ENCODE measurements at places on chromosomes 5 and 9.

DNA sequence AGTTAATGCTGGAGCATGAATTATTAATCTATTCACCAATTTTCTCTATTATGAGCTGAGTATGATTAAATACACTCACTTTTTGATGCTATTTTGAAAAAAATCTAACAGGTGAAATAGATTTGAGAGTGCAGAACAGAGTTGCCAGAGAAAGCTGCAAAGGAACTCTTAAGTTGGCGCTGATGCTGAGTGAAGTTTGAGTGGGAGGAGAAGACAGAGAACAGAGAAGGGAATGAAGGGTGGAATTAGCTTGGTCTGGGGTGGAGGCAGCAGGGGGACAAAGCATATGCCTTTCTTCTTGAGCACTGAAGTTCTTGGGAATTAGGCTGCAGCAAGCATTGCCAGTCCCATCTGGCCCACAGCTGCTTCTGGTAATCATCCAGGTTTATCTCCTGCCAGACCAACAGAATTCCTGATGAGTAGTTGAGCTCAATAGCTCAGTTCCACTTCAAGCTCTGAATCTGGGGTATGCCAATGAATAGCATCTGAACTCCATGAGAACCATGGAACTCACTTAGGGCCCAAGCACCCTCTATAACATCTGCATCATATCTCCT lies 290.1 kb downstream of the HINT1 start:
- DNase-seq: no peak

DNA sequence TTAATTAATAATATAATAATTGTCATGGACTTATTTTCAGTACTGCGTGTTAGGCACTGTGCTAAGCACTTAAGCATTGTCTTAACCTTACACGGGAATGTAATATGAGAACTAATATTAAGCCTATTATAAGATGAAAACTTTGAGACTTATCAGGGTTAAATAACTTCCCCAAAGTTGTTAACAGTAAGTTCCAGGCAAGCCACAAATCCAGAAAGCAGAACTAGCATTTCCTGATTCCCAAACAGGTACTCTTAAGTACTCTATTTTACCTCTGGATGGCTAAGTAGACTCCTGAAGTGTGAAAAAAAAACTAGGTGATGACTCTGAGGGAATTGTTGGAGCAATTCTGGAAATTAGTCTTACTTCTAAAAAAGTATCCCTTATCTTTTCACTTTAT lies 23.8 kb downstream of the GABRG2 start:
- DNase-seq: no peak

DNA sequence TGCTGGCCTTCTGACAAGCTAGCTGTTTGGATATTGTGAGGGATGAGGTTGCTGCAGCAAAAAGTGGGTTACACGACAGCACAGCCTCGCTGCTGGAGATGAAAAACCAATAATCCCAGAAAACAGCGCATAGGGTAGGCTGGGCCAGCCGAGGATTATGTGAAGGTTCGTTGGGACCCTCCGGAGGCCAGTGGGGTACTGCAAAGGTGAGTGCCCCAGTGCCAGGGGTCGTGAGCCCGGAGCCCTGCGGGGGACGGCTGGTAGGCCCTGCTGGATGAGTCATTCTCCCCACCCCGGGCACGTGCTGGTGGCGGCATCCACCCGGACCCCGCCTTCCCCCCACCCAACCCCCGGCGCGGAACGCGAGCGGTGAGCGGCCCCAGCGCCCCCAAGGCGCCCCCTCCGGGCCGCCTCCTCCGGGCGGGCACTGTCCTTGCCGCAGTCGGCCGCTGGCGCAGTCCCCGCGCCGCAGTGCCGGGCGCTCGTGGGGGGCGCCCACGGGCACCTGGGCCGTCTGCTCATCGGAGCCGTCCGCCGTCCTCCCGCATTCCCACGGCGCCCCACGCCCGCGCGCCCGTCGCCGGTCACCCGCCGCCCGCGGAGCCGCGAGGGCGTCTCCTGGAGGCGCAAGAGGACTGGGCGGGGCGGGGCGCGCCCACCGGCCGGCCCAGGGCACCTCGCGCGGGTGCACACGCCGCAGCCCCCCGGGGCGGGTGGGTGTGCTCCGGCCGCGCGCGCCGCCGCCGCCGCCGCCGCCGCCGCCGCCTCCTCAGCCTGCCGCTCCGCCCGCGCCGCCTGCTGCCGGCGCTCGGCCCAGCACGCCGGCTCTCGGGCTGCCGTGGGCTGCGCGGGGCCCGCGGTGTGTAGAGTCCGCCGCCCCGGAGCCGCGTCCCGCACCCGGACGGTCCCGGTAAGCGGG lies at the start of gene PHF24:
TSS of gene PHF24 (plus strand) at position 794 of the 919 bp plus-strand sequence. CDS start 13,014 bp downstream, outside the sequence.
- no peak for DNase-seq

DNA sequence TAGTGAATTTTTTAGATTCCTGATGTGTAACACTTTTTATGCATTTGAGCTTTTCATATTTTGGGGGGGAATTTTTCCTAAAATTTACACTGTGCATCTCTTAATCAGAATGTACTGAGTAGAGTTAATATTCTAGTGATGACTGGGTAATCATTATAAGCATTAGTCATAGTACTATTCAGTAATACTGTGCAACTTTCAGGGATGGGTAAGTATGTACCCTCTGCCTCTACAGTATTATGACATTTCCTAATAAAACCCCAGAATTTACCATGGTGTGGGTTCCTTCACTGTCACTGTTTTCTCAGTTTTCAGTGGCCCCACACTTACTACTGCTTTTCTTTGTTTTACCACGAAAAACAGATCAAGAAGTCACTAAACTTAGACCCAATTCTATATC lies 2.8 kb upstream of the CMYA5 start:
- DNase-seq: no peak

GRCh38 chr5:180618829-180619562 lies 27.7 kb upstream of the SCGB3A1 start:
- DNase-seq: peak; percentile 19

DNA sequence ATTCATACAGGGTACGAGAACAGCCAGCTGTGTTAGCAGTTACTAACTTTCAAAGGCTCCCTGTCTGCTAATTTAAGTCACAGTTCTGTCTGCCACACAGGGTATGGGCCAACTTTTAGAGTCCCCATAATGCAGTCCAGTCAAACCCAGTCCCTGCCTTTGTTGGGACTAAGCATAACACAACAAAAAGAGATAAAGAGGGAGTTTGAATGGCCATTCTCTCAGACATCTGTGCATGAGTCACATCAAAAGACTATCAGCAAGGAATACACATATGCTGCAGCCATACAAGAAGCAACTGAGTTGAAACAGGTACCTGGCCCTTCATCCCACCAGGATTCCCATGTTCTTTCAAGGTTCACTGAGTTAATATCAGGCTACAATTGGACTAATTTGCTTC lies 744.5 kb upstream of the C9orf72 start:
- no peak for DNase-seq

GRCh38 chr5:124474528-124475215 lies 271.8 kb downstream of the ZNF608 start:
- no peak for DNase-seq

- DNase-seq: no peak
These were observed 26.2 kb downstream of the NIPAL4 start for GRCh38 chr5:157486221-157486681.

DNA sequence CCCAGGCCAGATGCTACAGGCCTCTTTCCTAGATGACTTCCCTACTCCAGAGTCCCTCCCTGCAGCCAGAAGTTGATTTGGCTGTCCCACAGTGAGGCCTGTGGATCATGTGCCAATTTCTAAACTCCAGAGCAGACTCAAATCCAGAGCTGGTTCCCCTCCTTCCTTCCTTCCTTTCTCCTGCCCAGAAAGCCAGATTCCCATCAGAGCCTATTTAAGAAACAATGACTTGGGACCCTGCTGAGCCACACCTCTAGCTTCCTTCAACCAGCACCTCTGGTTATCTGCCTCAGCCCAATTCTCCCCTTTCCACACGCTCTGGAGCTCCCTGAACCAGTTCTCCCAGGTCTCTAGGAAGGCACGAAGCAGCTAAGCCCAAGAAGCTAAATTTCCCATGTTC lies 7.2 kb downstream of the FAM219A start:
- no peak for DNase-seq

GRCh38 chr9:76400534-76401096 lies 6.4 kb upstream of the RFK start:
- DNase-seq: no peak

- DNase-seq: no peak
These were observed 652.0 kb downstream of the MTRR start for GRCh38 chr5:8520917-8521316.

DNA sequence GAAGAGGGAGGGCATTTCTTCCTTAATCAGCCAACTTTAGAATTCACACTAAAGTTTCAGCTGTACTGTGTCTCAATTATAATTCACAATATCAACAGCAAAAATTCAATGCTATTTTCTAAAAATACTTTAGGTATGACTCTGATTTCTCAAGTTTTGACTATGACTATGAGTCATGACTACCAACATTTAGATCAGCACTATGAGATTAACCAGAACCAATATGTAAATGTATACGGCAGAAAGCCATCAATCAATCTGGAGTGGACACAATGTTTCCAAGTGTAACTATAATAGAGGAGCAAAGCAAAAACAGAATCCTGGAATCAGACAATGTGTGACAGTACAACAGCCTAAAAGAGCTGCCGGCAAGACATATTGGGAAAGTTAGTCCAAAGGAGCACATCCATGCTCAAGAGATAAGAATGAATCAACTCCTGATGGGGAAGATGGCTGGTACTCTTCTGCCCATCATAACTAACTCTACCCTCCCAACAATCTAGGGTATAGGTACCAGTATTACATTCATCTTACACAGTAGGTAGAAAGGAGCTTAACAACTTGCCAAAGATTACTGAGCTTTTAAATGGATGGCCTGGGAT lies 294.4 kb downstream of the SEMA5A start:
- no peak for DNase-seq

DNA sequence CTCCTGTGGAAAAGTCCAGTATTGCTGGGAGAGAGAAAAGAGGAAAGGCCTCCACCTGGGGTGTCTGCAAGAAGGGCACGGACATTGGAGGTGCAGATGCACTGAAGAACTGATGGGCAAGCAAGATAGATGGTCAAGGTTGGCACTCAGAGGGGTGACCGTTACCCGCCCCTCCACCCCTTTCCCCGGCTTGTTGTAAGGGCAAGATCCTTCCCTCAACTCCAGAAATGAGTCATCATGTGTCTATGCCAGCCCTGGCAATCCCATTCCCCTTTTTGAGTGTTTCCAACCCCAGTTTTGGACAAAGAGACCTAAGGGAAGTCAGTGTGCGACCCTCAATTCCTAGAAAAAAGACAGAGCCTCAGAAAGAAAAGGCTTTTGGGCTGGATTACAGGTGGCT lies 34.9 kb upstream of the ATP6V1G1 start:
- no peak for DNase-seq

DNA sequence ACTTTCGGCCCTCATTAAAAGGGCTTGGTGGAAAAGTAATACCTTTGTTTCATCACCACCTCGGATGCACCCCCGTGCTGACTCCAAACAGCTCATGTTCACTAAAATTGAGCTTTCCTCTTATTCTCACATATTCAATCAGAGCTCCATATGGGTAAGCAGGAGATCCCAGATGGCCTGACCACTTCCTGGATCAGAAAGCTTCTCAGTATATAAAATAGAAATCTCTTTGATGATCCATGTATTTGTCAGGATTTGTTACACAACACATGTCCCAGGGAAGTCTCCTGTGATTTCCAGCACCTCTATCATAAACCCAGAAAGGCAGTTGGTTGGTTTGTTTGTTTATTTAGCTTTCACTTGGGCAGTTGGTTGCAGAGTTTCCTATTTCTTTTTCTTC lies 402.0 kb downstream of the MLLT3 start:
- DNase-seq: no peak

GRCh38 chr5:149775785-149776184 lies 45.7 kb downstream of the PPARGC1B start:
- no peak for DNase-seq

- DNase-seq: no peak
These were observed 140.1 kb upstream of the PALM2AKAP2 start for GRCh38 chr9:109639674-109640579.

DNA sequence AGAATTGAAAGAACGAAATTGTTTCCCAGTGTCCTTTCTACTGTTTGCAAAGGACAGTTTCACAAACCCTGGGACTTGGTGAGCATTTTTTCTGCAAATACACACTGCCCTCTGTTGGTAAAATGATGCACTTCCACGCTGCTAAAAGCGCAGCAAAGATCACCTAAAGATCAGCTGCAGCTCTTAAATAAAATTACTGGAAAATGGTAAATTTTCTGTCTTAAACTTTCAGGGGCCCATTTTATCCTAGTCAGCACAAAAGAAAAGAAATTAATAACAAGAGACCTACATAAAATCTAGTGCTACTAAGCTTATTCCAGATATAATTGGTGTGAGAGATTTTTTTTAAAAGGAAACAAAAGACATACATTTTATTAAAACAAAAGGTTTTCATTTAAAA lies 566.0 kb downstream of the CAAP1 start:
- no peak for DNase-seq

GRCh38 chr5:143262393-143263174 lies 140.9 kb downstream of the NR3C1 start:
- DNase-seq: no peak

DNA sequence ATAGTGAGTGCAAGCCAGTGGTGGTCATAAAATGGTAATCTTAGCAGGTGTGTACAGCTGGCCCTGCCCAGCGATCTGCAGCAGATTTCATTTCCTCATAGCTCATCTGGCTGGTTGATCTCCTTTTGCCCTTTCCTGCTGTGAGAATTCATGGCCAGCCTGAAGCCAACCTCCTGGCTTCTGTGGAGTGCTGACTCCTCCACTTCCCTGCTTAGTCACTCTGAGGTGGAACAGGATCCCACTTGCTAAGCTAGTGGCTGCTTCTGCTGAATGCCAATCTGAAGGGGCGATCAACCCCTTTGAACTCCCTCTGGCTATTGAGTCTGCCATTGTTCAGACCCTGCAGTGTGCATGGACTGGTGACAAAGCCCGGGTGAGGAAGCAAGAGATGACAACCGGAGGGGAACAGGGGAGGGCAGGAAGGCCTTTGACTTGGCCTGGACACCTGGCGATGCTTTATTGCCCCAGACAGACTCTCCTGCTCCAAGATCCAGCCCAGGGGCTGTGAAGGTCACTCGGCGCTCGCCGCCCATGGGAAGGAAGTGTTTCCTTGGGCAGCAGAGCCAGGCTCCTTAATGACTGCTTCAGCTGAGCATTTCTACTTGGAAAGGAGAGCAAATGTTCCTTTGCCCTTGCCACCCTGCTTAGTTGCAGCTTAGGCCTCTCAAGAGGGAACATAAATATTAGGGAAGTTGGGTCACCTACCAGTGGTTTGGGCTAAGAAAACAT lies 341.1 kb downstream of the ZSWIM6 start:
- no peak for DNase-seq

GRCh38 chr9:76620996-76621395 lies 143.2 kb upstream of the PCA3 start:
- DNase-seq: no peak

DNA sequence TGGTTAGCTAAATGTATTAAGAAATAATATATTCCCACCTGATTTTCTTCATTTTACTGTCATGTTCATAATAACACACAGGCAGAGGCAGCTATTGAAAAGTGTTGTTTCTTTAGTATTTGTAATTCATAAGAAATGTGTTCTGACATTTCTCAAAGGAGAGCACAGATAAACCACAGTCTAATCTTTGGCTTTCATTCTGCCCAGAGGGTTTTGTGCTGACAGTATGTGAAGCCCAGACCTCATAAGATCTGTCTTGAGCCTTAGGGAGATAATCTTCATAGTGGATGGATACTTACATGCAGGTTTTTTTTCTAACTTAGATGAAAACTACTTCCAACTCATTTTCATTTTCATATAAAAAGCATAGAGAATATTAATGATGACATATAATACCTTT lies 206.1 kb downstream of the CHSY3 start:
- DNase-seq: no peak
